ENCODE measurements at places on chromosomes 7 and 10. TPM values are rescaled to one million over a fixed set of nuclear protein-coding genes. Genes with fewer than 3 reads are reported as not detected.

PNLIPRP1 gene
- not detected for total RNA-seq

POLR2J2 gene
- 3.9 TPM for total RNA-seq

- DNase-seq = no peak
Measured at GRCh38 chr7:22267930-22268615, 88.9 kb downstream of the RAPGEF5 start.

GRCh38 chr7:32871624-32872371, 19.8 kb downstream of the KBTBD2 start:
- no peak for DNase-seq

DNA sequence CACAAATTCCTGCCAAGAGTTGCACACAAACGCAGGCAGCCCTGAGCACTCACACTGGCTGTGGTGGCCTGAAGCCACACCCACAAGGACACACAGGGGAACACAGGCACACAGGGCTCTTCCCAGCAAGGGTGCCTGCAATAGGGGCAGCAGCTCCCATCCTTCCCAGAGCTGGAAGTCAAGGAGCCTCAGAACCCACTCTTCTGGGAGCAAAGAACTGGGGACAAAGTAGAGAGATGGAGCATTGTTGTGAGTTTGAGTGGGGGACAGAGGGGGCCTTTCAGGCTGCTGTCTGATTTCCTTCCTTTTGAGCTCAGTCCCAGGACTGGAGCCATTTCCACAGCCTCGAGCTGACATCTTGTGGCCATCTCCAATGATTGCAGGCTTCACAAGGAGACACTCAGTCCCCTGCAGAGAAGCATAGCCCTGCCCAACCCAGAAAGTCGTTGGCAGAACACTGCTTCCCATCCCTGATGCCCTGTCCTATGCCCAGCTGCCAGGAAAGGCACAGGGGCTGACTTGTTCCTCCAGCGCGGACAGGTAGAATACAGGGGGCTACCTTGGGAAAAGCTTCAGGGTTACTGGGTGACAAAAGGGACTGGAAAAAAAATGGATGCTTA, 34.4 kb upstream of the SLF2 start:
- DNase-seq = no peak

PRPS1L1 gene
- not detected for total RNA-seq

DNA sequence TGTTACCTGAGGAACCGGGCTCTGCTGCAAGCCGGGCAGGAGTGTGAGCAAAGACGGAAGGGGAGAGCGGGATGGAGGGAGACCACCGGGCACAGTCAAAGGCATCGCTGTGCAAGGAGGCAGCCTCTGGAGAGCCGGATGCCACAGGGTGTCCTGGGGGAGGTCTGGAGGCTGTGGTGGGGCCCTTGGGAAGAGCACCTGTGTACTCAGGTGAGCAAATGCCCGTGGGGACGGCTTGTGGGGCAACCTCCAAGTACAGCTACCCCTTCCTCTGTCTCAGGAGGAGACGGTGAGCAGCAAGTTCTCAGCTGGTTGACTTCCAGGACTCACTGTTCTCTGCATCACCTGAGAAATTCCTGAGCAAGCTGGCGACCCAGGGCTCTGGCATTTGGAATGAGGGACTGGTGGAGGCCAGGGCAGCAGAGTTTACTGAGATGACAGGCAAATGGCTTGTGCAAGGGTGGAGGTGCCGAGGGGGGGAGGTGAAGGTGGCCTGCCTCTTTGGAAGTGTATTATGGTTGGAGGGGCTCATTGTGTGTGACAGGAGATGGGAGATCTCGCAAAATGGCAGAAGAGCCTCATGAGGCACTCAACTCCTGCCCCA, 345.2 kb upstream of the SHH start:
- no peak for DNase-seq

GLI3 gene
- total RNA-seq = 14.6 TPM

DNA sequence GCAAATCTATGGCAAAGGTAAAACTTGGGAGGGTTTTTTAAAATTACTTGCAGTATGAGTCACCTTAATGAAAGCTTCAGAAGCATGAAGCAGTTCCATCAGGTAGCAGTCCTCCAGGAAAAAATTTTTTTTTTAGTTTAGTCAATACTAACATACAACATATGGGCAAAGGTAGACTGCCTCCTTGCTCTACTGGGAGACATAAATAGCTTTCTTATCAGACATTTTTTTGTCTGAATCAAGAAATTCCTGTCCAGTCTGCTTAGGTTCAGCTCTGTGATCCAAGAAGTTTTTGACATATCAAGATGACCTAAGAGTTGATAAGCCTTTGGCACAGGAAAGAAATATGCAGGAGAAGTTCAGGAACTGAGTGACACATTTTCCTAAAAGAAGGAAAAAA, 171.5 kb upstream of the TCF7L2 start:
- no peak for DNase-seq
